PC-3 (cell line): ENCODE measurements at places on chromosomes 3 and 15. TPM values are rescaled to one million over a fixed set of nuclear protein-coding genes. Genes with fewer than 3 reads are reported as not detected.

Gene GPR156
- total RNA-seq: 5.1 and 7.7 TPM in 2 replicates

Gene AADACL2
- not detected in 2 replicates for total RNA-seq

Gene GOLGA8R
- total RNA-seq: 0.07 and 0.69 TPM in 2 replicates

Gene TERC
- 544 and 737 TPM in 2 replicates for total RNA-seq

Gene DNAH12
- total RNA-seq: 0.07 TPM in 1 of 2 replicates, not detected in the other

Gene CDHR4
- total RNA-seq: not detected in 2 replicates

Gene TMEM44
- total RNA-seq: 15.3 and 16.6 TPM in 2 replicates

Gene ALS2CL
- total RNA-seq: 30.1 and 36.3 TPM in 2 replicates

GRCh38 chr3:101824702-101825101 lies 24.6 kb upstream of the NFKBIZ start:
- DNase-seq: no peak
- peaks cover 20% of the 10 kb centered on the region for H3K4me1 ChIP-seq
- no peak overlapping the region for H3K4me3 ChIP-seq
- H3K27ac ChIP-seq: no peak overlapping the region

DNA sequence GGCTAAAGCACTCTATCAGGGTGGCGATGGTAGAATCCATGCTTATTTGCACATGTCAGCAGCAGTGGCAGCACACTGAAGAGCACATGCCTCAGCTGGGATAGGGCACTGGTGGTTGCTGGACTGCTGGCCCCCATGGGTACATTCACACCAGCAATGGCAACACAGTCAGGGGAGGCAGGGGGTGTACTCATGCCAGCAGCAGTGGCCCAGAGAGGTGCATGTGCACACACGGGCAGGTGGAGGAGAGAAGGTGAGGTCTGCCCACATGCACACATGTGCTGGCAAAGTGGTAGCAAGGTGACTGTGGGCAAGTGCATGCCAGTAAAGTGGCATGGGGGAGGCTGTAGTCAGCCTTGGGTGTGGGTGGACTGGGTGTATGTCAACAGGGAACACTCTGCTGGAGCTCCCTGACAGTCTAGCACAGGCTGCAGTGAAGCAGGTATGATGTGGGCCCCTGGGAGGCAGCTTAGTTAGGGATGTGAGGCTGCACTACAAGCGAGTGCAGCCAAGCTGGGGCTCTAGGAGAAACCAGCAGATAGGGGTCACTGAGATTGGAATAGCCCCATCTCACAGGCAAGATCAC lies 53.9 kb upstream of the NPAP1 start:
- no peaks in the 10 kb centered on the region for H3K27me3 ChIP-seq
- H3K27ac ChIP-seq: no peak overlapping the region
- no peaks in the 10 kb centered on the region for H3K36me3 ChIP-seq
- H3K4me3 ChIP-seq: no peak overlapping the region

DNA sequence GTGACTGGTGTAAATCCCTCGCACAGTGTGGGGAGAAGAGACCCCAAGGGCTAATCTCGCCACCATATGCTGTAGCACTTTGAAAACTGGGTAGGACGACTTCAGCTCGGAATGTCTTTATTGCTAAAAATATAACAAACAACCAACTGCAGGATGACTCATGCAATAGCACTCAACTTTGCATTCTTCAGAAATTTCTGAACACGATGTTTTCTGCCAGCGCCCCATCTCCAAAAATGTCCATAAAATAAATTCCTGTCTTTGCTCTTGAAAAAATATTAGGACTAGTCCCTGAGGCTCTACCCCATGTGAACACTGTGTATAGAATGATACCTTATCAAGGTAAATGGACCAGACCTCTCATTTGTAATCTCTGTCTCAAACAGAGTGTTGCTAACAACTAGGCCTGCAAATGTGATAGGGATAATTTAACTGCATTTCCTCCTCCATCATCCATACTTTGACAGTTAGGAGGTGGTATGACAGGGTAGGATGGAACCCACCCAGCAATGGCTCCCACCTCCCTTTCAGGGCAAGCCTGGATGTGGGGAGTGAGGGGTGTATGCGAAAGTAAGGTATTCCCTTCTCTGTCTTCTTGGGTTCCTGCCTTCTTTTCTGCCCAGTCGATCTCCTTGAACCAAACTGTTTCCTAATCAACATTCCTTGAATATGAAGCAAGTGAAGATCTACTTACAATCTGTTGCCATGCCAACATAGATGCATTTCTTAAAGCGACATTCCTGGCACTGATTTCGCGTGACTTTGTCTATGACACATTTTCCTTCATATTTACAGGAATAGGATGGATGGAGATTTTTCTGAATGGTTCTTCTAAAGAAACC lies 201.1 kb downstream of the NR1D2 start:
- H3K27me3 ChIP-seq: no peaks in the 10 kb centered on the region
- H3K36me3 ChIP-seq: peaks cover 4% of the 10 kb centered on the region

DNA sequence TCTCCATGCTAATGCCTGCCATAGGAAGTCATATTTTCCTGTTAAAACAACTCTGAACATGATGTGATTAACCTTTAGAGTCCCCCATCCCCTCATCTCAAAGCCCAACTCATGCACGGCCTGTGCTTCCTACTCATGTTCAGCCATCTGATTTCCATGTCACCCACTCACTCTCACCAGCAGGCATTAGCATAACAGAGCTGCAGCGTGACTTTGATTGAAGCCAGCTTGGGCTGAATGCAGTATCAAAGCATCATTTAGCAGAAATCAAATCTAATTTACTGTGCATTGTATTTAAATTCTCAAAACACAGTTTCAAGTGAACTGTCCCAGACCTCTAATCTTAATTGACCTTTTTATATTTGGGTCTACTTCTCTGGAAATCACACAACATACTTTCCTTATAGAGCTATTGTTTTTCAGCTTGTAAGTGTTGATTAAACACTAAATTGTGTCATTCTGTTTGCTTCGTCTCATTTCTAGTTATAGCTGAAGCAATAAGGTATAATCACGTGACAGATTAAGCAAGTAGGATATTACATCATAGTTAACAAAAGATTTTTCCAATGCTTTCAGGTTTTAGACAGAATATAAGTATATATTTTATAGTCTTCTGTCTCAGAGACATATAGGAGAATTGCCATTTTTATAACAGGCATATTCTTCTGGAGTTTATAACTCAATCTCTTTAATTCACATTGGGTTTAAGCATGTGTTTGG lies 501.5 kb downstream of the ROBO2 start:
- no peaks in the 10 kb centered on the region for H3K4me1 ChIP-seq
- H3K27me3 ChIP-seq: no peaks in the 10 kb centered on the region
- H3K27ac ChIP-seq: no peak overlapping the region

DNA sequence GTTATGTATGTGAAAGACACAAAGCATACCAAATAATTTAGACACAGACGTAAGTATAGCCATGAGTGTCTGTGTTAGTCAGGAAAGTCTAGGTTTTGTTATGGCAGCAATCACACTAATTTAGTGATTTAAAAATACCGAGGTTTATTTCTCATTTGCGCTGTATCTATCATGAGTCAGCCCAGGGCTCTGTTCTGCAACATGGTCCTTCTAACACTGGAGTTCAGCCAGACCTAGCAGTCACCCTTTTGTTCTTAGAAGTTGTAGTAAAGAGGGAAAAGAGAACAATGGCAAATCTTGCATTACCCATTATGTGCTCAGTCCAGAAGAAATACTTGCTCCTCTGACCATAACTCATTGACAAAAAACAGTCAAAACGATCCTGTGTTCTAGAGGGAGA lies 311.5 kb downstream of the NLGN1 start:
- H3K27me3 ChIP-seq: no peaks in the 10 kb centered on the region; the same call in 1 of the 2 replicates
- no peak for DNase-seq
- H3K27ac ChIP-seq: no peak overlapping the region

- no peaks in the 10 kb centered on the region for H3K27me3 ChIP-seq
- H3K4me3 ChIP-seq: no peak overlapping the region
- H3K36me3 ChIP-seq: no peaks in the 10 kb centered on the region
Measured at GRCh38 chr15:77025941-77026411, 31.1 kb downstream of the PSTPIP1 start.

- no peak overlapping the region for H3K4me3 ChIP-seq
- no peaks in the 10 kb centered on the region for H3K27me3 ChIP-seq
- no peaks in the 10 kb centered on the region for H3K36me3 ChIP-seq
- H3K4me1 ChIP-seq: peaks cover 4% of the 10 kb centered on the region
- no peak for DNase-seq
- H3K27ac ChIP-seq: no peak overlapping the region
Measured at GRCh38 chr3:177795859-177796258, 598.6 kb upstream of the TBL1XR1 start.

DNA sequence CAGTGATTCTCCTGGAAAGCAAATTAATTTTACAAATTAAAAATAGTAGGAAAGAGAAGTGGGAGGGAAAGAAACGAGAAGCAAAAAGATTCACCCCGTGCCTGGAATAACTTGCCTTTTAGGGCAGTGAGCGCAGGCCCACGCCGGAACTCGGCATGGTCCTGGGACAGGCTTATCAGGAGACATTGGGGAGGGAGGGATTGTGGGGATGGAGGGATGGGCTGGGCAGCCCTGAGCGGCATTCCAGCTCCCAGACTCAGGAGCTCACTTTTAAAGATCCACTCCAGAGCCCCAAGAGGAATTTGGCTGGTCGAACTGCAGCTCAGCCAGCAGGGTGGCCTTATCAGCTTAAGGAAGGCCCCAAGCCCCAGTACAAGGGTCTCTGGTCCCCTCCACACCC lies 117.9 kb downstream of the ADCY5 start:
- H3K4me3 ChIP-seq: no peak overlapping the region
- H3K27ac ChIP-seq: no peak overlapping the region
- no peak for DNase-seq
- H3K27me3 ChIP-seq: peaks cover 22% of the 10 kb centered on the region; the same call in 1 of the 2 replicates

- peaks cover 31% of the 10 kb centered on the region for H3K36me3 ChIP-seq
- H3K27ac ChIP-seq: no peak overlapping the region
Measured at GRCh38 chr3:172635588-172635987, 75.3 kb downstream of the NCEH1 start.

DNA sequence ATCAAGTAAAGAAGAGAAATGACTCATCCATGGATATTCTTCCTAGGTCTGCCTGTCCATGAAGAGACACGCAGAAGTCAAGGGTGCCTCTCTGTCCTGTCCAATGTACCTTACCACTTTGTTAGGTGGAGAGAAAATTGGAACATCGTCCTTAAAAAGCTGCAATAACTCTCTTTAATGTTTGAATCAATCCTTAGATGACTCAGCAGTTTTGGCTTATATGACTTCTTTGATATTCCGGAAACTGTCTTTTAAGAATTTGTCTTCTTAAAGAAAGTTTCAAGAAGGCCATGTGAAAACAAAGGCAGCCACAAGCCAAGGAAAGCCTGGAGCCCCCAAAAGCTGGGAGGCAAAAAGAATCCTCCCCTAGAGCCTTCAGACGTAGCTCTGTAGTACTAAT lies 49.2 kb downstream of the MRPL3 start:
- H3K4me1 ChIP-seq: no peaks in the 10 kb centered on the region
- H3K36me3 ChIP-seq: no peaks in the 10 kb centered on the region
- no peak for DNase-seq
- H3K27ac ChIP-seq: no peak overlapping the region
- no peak overlapping the region for H3K4me3 ChIP-seq

- H3K36me3 ChIP-seq: no peaks in the 10 kb centered on the region
- no peak overlapping the region for H3K4me3 ChIP-seq
- H3K27ac ChIP-seq: no peak overlapping the region
- H3K27me3 ChIP-seq: no peaks in the 10 kb centered on the region
Measured at GRCh38 chr15:57735891-57736290, 29.4 kb downstream of the POLR2M start.

DNA sequence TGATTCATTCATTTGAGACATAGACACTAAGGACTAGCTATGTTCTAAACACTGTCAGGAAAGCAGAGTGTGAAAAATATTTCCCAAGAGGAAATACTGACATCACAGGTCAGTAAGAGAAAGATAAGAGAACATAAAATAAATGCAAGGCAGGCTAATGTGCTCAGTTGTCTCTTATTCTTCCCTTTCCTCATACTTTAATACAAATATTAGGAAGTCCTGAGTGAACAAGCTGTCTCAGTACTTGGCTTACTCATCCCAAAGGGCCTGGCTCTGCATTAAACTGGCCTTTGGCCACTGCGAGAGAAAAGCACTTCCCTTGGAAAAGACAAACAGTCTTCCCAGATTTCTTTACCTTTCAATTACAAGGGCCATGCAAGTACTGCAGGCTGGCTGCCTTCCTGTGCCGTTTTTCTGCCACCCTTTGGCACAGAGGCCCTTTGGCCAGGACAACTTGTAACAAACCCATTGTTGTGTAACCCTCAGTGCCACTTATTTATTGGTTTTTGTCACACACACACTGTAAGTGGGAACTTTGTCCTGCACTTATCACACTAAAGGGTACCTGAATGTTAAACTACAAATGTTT lies 31.7 kb downstream of the EDC3 start:
- H3K36me3 ChIP-seq: peaks cover 14% of the 10 kb centered on the region; the same call in 1 of the 2 replicates
- H3K4me1 ChIP-seq: peaks cover 14% of the 10 kb centered on the region
- H3K27ac ChIP-seq: peak overlapping the region; percentile 31
- no peak overlapping the region for H3K4me3 ChIP-seq
- DNase-seq: peak; percentile 60
- no peaks in the 10 kb centered on the region for H3K27me3 ChIP-seq

DNA sequence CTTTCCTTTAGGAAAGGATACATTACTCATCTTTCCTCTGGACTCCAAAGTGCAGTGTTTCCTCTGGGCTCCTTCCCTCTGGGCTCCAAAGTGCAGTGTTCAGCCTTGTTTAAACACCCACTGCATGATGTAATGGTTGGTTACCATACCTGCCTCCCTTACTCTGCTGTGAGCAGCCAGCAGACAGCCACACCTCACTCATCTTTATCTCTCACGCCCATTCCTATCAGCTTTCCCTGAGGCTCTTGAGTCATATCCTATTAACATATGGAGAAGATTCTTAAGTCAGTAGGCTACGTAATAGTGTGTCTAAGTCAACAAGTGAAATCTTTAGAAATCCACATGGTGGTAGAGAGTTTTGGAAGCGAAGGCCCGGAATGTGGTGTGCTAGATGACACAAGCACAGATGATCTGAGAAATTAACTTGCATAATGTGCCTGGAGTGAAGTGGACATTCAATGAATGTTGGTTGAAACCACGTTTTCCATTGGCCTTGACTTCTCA lies 97.2 kb upstream of the CTNNB1 start:
- no peaks in the 10 kb centered on the region for H3K27me3 ChIP-seq
- H3K36me3 ChIP-seq: no peaks in the 10 kb centered on the region
- H3K27ac ChIP-seq: peak overlapping the region; percentile 25
- H3K4me3 ChIP-seq: no peak overlapping the region
- peaks cover 17% of the 10 kb centered on the region for H3K4me1 ChIP-seq

- DNase-seq: no peak
- no peak overlapping the region for H3K27ac ChIP-seq
- no peaks in the 10 kb centered on the region for H3K4me1 ChIP-seq
- H3K27me3 ChIP-seq: no peaks in the 10 kb centered on the region
Measured at GRCh38 chr3:41394896-41395295, 195.6 kb downstream of the CTNNB1 start.

GRCh38 chr3:187966636-187967406 lies 187.1 kb upstream of the LPP start:
- no peak overlapping the region for H3K27ac ChIP-seq
- peaks cover 11% of the 10 kb centered on the region for H3K4me1 ChIP-seq
- H3K27me3 ChIP-seq: no peaks in the 10 kb centered on the region
- DNase-seq: no peak

- DNase-seq: no peak
- H3K4me1 ChIP-seq: 0 out of 2 replicates have a peak, but pooled peaks cover 7% of the 10 kb centered on the region
- H3K27me3 ChIP-seq: no peaks in the 10 kb centered on the region
- no peak overlapping the region for H3K27ac ChIP-seq
- H3K4me3 ChIP-seq: no peak overlapping the region
Measured at GRCh38 chr3:72317491-72317890, 530.8 kb downstream of the SHQ1 start.
